CD4-positive, alpha-beta T cell treated with Interleukin-12 subunit alpha and Interleukin-12 subunit beta, for 1 hour (primary cell): ENCODE measurements at places on chromosomes 5 and 9.

GRCh38 chr5:82421119-82421518 lies 143.0 kb upstream of the RPS23 start:
- DNase-seq, result no peak

DNA sequence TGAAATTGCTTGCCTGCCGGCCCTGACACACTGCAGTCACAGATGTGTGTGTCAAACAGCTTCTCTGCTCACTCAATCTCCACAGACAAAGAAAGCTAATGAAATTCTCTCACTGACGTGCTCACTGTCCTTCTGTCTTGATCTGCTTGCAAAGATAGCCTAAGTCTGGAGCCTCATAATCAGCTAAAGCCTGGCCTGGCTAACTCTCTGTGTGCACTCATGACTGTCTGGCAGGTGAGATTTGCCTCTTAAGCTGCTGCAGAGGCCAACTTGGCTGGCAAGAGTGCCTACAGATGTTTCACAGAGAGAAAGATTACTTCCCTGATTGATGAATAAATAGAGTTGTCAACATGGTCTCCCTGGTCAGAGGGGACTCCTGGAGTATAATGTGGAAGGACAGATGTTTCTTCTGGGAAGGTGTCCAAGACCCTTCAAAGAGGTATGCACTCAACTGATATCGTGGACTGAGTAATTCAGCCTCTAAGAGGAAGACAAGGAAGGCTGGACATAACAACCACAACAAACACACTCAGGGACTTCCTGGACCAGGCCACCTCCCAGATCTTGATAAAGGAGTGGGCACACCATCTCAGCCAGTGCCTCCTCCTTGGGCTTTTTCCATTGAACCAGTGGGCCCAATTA lies 362.0 kb downstream of the SPOCK1 start:
- DNase-seq, result no peak

GRCh38 chr5:66222455-66222854 lies 78.4 kb downstream of the SREK1 start:
- DNase-seq, result no peak

DNA sequence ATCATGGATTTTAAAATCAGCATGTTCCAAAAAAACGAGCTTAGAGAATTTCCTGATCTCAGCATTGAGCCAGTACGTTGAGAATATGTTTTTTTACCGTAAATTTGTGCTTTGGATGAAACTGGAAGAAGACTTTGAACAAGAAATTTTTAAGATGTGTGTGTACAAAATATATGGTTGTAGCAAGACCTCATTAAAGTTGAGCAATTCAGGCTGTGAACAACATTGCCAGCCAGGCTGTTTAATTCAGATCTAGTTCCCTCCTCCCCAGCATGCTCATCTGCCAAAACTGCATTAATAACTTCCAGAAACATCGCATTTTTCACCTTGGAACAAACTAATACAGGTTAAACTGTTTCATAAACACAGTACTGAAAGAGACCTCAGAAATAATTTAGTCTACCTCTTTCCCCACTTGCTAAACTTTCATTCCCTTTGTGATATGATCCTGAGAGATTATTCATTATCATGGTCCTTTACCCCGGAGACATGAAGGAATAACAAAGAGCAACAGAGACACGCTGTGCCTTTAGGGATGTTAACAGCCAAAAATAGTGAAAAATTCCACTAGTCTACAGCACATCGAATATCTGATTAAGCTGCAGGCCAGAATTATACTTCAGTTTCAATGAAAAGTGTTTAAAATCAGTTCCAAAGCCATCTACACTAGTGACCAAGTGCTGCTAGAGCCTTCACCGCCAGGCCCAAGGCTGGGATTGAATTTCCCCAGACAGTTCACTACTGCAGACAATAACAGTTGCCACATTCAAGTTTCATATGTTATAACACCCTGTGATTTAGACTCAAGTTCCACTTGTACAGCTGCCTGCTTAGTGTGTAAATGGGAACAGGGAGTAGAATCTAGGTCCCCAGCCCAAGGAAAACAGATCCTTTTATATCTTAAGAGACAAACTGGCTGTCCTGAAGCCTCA lies 89.6 kb downstream of the EFNA5 start:
- no peak for DNase-seq

- no peak for DNase-seq
Measured at GRCh38 chr5:170819824-170820223, 36.3 kb downstream of the GABRP start.

GRCh38 chr5:179370490-179371120 lies 25.3 kb upstream of the ADAMTS2 start:
- DNase-seq, result no peak

DNA sequence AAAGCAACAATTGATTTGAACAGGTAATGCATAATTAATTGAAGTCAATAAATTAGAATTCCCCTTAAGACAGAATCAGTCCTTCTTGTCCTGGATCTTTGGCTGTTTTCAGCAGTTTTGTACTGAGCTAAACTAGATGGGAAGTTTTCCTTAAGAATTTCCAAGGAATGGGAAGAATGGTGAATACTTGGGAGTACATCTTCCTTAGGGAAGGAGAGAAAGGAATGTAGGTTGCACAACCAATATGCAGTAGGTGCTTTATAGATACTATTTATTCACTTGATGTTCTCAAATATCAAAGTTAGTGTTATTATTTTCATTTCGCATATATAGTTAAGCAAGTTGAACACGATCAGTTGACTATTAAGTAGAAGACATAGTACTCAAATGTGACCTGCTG lies 183.5 kb upstream of the MAP1B start:
- no peak for DNase-seq

GRCh38 chr9:95366731-95367325 lies 49.3 kb upstream of the FANCC start:
- no peak for DNase-seq

DNA sequence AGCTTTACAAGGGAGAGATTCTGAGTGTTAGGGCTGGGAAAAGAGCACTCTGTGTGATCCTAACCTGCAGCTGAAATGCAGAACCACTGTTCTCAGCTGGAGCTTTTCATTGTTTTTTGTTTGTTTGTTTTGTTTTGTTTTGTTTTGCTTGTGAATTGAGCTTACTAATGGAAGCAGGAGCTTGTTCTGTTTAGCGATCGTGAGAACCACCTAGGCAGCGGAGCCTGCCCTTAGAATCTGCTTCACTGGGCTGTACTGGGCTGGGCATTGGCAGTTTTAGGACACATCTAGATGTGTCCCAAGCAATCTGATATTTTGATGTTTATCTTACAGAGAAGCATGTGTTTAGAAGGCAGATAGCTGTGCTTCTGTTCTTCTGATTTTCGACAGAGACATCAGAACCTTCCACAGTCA lies 14.3 kb downstream of the SYK start:
- DNase-seq, result no peak

- DNase-seq, result no peak
Measured at GRCh38 chr5:19927170-19927569, 60.8 kb downstream of the CDH18 start.

GRCh38 chr9:93577078-93577974 lies 942 bp downstream of the PHF2 start:
- peak; percentile 22 for DNase-seq

DNA sequence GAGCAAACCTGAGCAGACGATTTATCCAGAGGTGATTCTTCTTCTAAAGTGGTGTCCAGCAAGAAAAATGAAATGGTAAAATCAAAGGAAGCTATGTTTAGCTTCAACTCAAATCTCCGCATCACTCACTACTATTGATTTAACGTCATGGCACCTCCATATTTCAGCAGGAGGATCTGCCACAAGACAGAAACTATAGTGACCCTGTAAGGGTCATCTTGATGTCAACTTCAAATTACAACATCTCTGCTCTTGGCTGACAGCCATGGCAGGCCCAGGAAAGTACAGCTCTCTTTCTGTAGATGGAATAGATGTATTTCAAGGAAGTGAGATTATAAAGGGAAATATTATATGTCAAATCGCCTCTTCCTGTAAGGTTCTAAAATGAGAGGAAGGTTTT lies 10.1 kb upstream of the EFNA5 start:
- DNase-seq, result no peak

DNA sequence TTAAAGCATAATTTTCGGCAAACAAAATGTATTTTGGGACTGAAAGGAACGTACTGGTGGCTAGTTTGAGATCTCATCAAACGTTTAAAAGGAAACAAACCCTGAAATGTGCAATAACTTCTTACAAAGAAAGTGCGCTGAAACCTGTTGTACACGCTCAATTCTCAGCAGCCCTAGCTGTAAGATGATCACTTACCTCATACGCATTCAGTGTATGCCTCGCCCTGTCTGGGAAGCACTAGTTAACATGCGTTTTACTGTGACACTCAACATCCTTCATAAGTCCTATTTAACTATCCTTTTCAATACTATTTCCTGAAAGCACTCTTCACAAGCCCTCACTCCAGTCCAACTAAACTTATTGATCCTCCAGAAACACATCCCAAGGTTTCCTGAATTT lies 485.0 kb upstream of the EDIL3 start:
- no peak for DNase-seq

GRCh38 chr9:37997636-37998374 lies 71.2 kb downstream of the SHB start:
- DNase-seq, result no peak

DNA sequence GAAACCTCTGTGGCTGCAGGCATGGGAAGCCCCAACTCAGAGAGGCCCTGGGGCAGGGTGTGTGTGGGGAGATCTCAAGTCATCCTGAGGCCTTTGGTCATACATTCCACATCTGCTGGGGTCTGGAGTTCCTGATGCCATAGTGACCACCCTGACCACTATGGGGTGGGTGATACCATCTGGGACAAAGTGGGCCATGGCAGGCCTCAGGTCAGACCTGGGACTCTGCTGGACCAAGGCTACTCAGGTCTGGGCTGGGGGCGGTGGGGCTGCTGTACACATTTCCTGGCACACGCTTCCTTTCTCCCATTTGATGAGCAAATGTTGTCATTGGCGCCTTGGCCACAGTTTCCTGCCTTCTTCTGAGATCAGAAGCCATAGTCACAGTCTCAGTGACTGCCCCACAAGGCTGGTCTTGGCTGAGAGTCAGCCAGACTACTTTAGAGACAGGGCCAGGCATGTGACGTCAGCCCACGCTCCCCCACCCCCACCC lies 15.1 kb upstream of the ACSL6 start:
- peak; percentile 64 for DNase-seq

- DNase-seq, result no peak
Measured at GRCh38 chr5:13859270-13860065, 85.0 kb downstream of the DNAH5 start.

- no peak for DNase-seq
Measured at GRCh38 chr5:17801595-17801994, 167.3 kb downstream of the TAF11L14 start.

DNA sequence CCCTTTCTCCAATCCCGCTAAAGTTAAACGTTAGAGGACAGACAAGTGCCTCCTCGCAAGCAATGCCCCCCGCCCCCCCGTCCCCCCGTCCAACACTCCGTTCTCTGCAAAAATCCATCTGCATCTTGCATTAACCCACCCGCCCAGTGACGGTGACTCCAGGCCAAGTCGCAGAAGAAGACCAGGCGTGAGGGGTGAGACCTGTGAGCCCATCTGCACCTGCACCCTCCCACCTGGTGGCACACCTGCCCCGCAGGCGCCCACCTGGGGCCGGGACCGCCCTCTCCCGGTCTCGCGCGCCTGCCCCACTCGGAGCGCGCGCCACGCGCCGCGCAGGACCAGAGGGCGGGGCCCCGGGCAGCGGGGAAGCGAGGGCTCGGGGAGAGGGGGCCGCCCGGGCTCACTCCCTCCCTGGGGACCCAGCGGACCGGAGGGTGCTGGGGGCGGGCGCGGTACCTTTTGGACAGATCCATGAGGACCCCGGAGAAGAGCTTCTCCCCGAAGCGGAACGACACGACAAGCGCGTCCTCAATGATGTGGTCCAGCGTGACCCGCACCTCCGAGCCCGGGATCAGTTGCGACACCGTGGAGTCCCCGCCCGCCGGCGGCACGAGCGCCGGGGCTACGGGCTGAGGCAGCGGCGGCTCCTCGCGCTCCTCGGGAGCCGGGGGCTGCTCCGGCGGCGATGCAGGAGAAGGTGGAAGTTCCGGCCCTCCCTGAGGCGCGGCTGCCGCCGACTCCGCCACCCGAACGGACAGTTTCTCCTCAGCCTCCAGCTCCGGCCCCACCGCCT lies 705 bp downstream of the PWWP2A start:
- DNase-seq, result peak; percentile 58

DNA sequence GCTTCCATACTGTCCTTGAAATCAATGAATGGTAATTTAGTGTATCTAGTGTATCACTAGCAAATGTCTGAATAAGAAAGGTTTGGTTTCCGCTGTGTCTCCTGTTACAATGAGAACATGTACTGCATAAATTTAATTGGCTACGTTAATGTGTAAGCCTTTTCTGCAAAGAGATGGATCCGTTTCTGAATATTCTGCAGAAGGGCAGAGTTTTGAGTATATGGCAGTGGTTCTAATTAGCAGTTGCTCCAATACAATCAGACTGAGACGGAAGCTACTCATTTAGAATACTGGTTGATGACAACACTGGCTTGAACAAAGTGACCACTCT lies 555 bp upstream of the PCDHGC4 start:
- no peak for DNase-seq

GRCh38 chr9:2559192-2560152 lies 62.1 kb upstream of the VLDLR start:
- DNase-seq, result no peak

- DNase-seq, result no peak
Measured at GRCh38 chr5:88664645-88665044, 218.3 kb downstream of the MEF2C start.

GRCh38 chr5:169875091-169875728 lies 105.1 kb downstream of the INSYN2B start:
- DNase-seq, result no peak

DNA sequence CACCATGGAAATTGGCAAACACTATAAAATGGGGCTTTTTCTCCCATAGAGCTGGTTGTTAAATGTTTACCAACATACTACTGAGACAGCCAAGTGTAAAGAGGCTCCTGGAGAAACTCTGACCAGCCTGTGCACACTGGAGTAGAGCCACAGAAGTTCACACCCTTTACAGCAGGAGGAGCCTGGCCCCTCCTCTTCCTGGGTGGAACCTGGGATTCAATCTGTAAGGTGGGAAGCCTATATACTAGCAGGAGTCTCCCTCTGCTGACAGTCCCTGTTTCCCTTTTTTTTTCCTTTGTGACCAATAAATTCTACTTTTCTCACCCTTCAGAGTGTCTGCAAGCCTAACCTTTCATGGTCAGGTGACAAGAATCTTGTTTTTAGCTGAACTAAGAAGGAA lies 10.4 kb upstream of the SLC30A5 start:
- DNase-seq, result no peak

DNA sequence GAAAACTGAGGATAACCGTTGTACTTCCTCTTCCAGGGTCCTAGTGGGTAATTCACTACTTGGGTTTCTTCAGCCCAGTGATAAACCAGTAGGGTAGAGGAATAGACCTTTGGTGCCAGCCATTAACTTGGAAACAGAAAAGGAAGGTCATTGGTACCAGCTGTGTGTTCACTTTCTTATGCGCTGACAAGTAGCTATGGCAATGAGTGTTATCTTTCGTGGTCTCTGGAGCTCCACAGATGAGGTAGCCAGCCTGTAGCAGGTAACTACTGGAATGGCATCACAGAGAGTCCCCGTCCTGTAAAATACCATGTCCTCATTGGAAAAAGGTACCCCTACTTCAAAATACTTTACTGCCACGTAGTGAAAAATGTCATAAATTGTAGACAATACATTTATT lies 2.3 kb downstream of the UHRF2 start:
- no peak for DNase-seq
